HCEC 1CT (cell line): ENCODE measurements at places on chromosomes 11 and 22.

DNA sequence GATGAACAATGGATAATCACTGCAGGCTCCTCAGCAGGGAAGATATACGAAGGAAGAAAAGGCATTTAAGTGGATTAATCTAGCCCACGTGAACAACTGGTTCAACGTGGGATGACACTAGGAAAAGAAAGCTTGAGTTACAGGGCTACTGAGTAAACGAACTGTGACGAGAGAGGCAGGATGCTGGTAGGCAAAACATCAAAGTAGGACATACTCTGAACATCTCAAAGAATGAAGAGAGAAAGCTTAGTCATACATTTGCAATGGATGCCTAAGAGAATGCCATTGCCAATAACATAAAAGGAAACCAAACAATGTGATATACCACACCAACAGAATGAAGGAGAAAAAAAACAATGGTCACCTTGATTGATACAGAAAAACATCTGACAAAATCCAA lies 12.9 kb downstream of the USP28 start:
- DNase-seq, result peak; percentile 17

- DNase-seq, result peak; percentile 36
Measured at GRCh38 chr22:37273126-37273845, 9.0 kb upstream of the CYTH4 start.

DNA sequence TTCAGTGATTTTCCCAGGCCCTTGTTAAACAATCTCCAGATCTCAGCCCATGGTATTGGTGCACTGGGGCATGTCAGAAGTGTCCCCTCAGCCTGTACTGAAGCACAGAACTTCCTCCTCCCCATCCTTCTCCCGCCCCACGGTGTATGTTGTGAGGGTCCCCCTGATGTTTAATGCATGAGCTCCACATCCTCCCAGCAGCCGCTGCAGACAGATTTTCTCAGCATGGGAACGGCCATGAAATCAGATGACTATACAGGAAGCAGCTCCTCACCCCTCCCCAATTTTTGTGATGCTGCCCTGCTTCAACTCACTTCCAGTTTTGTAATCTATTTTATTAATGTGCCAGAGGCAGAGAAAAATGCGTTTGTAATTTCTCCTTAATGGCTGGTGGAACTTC lies 406.0 kb downstream of the MIAT start:
- no peak for DNase-seq

DNA sequence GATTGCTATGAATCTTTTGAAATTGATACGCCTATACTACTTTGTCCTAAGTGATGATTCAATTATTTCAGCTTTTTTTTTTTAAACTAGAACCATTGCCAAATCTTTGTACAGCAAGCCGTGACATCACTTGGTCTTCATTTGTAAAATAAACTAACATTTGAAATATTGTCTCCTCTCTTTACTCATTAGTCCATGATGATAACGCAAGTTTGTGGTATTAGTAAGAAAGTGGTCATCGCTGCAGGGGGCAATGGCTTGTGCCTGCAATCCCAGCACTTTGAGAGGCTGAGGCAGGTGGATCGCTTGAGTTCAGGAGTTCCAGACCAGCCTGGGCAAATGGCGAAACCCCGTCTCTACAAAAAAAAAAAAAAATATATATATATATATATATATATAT lies 12.9 kb upstream of the ARHGAP42 start:
- DNase-seq, result peak; percentile 95

- DNase-seq, result no peak
Measured at GRCh38 chr11:118100691-118101232, 14.0 kb upstream of the SMIM35 start.

DNA sequence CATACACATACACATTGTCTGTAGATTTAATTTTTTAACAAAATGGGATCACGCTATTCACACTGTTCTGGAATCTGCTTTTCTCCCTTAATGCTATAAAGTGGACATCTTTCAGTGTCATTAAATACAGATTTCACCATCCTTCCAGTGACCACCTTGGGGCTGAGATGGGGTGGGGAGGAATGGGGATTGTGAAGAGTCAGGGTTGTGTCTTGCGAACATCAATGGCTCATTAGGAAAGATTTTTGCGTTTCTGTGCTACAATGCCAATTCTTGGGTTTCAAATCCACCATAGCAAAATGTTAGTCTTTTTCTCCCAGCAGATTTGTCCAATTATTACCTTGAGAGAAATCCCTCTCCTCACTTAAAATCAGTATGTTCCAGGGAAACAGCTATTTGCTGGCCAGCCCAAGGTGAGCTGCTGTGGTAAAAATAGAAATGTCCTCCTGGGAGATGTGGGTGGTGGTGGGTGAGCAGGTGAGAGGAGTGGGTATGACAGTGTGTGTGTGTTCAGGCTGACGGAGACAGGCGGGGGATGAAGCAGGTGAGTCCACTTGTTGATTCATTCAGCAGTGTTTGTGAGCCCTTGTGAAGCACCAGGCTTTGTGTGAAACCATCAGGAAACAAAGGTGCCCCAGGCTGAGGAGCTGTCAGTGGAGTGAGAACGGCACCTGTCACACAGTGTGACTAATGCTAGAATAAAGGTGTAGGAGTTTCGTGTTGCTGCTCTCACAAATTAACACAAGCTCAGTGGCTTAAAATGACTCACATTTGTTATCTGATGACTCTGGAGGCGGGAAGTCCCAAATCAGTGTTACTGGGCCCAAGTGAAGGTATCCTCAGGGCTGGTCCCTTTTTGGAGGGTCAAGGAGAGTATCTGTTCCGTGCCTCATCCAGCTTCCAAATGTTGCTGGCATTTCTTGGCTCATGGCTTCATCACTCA lies 1.7 kb upstream of the CBX6 start:
- no peak for DNase-seq

- DNase-seq, result no peak
Measured at GRCh38 chr11:131656179-131656838, 285.9 kb downstream of the NTM start.

GRCh38 chr11:94785509-94785908 lies 17.4 kb downstream of the AMOTL1 start:
- no peak for DNase-seq

GRCh38 chr11:77312107-77312506 lies 10.6 kb upstream of the GDPD4 start:
- DNase-seq, result no peak

GRCh38 chr11:8766043-8766987 lies 83.7 kb downstream of the RPL27A start:
- no peak for DNase-seq

GRCh38 chr11:61281581-61282250 lies 13.4 kb downstream of the VWCE start:
- peak; percentile 17 for DNase-seq

DNA sequence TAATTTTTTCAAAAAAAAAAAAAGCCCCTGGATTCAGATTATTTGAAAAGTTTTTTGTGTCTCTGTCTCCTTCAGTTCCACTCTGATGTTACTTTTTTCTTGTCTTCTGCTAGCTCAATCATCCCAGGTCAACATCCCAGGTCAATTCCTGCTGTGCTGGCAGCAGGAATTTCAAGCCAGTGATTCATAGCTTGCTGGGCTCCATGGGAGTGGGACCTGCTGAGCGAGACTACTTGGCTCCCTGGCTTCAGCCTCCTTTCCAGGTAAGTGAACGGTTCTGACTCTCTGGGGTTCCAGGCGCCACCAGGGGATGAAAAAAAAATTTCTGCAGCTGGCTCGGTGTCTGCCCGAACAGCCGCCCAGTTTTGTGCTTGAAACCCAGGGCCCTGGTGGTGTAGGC lies 31.4 kb downstream of the PLAAT5 start:
- DNase-seq, result no peak

- no peak for DNase-seq
Measured at GRCh38 chr11:132586801-132587200, 945.5 kb downstream of the OPCML start.

GRCh38 chr11:115502636-115503082 lies 1.6 kb downstream of the CADM1 start:
- no peak for DNase-seq

GRCh38 chr11:109745996-109746625 lies 324.1 kb downstream of the C11orf87 start:
- no peak for DNase-seq

- no peak for DNase-seq
Measured at GRCh38 chr22:29511126-29511862, 31.3 kb downstream of the NEFH start.

DNA sequence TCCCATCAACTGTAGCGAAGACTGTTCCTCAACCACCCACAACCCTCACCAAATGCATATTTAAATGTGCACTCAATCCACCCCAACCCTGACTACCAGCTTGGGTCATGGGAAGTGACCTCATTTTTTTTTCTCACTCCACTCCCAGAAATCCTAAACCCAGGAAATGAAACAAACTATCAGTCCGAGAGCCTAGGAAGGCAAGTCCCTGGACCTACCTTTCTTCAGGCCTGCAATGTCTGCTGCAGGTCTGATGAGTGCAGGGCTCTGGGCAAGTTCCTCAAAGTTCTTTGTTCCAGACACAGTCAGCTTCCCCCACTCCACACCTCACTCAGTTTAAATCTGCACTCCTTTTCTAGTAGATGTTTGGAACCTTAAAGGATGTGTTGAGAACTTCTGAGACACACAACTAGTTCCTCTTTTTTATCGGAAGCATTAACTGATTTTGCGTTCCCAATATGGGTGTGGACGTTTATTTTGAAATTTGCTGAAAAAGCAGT lies at the start of gene MS4A4E:
MS4A4E (minus strand) TSS at position 398 of the 500 bp plus-strand sequence. CDS start 13,082 bp downstream, outside the sequence.
- no peak for DNase-seq

DNA sequence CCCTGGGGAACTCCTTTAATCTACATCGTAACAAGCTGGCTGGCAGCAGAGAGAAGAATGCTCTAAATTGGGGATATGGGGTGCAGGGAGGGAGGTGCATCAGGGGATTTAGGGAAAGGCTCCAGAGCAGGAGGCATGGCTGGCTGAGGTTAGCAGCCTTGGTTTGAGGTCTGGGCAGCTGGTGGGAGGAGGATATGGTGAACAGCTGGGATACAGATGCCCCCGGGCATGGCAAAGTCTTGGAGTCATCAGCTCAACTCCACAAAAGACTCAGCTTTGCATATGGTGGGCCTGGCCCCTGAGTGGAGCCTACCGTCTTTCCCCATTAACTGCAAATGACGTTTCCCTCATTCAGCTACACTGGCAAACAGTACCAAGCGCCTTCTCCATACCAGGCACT lies 5.4 kb downstream of the FAM83F start:
- no peak for DNase-seq

- peak; percentile 37 for DNase-seq
Measured at GRCh38 chr22:25202290-25202921, 2.7 kb downstream of the CRYBB3 start.

- no peak for DNase-seq
Measured at GRCh38 chr11:47051217-47051616, 114.7 kb downstream of the CSTPP1 start.

DNA sequence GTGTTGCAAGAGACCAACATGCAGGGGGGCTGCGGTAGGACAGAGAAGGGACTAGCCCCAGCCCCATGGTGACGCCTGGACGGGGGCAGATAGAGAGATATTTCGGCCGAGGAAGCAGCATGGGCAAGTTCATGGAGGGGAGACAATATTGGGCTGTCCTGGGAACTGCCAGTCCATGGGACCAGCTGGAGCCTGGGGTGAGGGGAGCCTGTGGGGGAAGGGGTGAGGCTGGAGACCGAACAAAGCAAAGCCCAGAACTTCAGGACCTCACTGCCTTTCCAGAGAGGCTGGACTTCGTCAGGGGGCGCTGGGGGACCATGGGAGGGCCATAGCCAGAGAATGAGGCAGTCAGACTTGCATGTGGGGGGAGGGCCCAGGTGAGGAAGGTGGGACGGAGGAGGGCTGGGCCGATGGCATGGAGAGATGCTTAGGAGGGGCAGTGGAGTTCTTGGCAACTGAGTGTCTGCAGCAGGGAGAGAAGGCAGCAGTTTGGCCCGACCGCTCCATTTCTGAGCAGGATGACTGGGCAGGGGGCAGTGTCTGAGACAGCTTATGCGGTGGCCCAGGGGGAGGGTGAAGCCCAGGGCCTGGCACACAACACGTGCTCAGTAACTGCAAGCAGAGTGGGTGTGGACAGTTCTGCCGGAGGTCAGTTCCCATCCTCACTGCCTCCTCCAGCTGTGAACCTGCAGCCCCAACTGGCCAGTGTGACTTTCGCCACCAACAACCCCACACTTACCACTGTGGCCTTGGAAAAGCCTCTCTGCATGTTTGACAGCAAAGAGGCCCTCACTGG lies 712 bp downstream of the UPK3A start:
- no peak for DNase-seq

DNA sequence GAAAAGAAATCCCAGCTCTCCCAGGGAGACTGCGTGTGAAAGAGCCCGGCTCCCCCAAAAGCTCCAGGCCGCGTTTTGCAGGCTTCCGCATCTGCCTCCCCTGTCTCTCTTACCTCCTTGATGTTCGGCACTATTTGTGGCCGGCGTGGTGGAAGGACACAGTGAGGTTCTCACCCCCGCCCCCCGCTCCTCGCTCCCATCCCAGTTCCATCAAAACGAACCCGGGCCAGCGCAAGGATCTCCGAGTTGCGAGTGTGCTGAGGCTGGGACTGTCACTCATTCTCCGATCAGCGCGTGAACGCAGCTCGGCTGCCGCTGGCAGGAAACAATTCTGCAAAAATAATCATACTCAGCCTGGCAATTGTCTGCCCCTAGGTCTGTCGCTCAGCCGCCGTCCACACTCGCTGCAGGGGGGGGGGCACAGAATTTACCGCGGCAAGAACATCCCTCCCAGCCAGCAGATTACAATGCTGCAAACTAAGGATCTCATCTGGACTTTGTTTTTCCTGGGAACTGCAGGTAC lies at the start of gene NCAM1:
NCAM1 (plus strand) TSS at position 275 of the 523 bp plus-strand sequence.
- peak; percentile 9 for DNase-seq

GRCh38 chr11:69355346-69355940 lies 61.5 kb downstream of the MYEOV start:
- DNase-seq, result no peak

DNA sequence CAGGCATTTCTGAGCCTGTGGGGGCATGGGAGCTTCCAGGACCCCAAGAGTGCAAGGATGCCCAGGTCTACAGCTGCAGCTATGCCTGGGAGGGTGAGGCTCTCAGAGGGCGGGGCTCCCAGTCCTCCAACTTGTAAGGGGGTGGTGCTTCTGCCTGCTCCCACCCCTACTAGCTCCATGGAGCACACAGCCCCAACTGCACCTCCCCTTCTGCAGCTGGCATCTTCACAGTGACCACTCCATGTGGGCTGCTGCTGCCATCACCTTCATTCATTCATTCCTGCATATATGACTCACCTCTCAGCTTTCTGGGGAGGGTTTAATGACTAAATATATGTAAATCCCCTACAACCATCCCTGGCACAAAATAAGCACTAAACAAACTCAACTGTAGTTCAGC lies 43.8 kb downstream of the CHST1 start:
- DNase-seq, result no peak

- no peak for DNase-seq
Measured at GRCh38 chr11:94586546-94586945, 19.4 kb downstream of the PIWIL4 start.

DNA sequence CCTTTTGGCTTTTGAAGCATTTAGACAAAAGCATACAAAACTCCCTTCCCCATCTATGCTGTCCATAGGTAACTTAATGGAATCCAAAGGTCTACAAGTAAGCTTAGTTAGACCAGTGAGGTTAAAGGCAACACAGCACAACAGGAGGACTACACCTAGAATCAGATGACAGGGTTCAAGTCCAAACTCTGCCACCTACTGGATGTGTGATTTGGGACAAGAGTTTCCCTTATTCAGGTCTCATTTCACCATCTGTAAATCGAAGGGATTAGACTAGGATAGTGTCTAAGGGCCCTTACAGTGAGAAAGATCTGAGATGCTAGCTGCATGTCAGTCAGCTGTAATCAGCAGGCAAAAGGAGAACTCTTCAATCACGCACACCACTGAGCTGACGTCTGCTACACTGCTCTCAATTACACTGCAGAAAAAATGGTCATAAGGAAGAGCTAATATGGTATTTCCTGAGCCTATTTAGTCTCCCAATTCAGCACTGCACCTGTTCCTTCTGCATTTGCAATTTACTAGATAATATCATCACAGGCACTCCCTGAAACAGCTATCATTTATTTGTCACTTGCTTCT lies 82.2 kb downstream of the SERGEF start:
- no peak for DNase-seq

- DNase-seq, result peak; percentile 13
Measured at GRCh38 chr11:135075740-135076139, 663.7 kb upstream of the B3GAT1 start.
